HepG2 (cell line): ENCODE measurements at places on chromosomes 5 and 9. TPM values are rescaled to one million over a fixed set of nuclear protein-coding genes. Genes with fewer than 3 reads are reported as not detected.
A peak's percentile ranks its signal among the peaks of the same experiment; 100 is the strongest.

GRCh38 chr5:116573279-116573701 lies 1.3 kb downstream of the SEMA6A start:
- peak overlapping the region; percentile 62 for H3K27ac ChIP-seq
- no peak for DNase-seq
- peaks cover 41% of the 10 kb centered on the region for H3K4me1 ChIP-seq
- H3K4me3 ChIP-seq = peak overlapping the region; percentile 63
- H3K27me3 ChIP-seq = peaks cover 9% of the 10 kb centered on the region; the same call in 1 of the 3 replicates

DNA sequence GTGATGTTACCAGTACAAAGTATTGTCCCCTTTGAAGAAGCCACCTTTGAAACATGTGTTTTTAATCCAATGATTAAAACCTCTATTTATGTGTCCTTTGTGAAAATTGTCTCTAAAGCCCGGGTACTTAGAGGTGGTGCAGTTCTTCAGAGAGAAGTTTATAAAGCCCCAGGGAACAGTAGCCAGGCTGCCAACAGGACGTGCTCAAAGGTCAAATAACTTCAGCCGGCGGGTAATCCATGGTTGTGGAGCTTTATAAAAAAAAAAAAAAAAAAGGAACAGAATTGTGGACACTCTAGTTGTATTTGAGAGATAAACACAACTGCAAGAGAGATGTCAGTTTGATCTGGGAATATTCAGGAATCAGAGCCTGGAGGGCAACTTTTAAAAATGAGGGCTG lies 57.9 kb upstream of the CTNND2 start:
- no peak overlapping the region for H3K27ac ChIP-seq
- no peak overlapping the region for H3K4me3 ChIP-seq
- no peaks in the 10 kb centered on the region for H3K36me3 ChIP-seq
- DNase-seq = peak; percentile 1
- H3K27me3 ChIP-seq = no peaks in the 10 kb centered on the region

GRCh38 chr9:123089790-123090189 lies 56.3 kb downstream of the GPR21 start:
- no peaks in the 10 kb centered on the region for H3K27me3 ChIP-seq
- peaks cover 36% of the 10 kb centered on the region for H3K4me1 ChIP-seq
- no peak overlapping the region for H3K27ac ChIP-seq
- no peak overlapping the region for H3K4me3 ChIP-seq

DNA sequence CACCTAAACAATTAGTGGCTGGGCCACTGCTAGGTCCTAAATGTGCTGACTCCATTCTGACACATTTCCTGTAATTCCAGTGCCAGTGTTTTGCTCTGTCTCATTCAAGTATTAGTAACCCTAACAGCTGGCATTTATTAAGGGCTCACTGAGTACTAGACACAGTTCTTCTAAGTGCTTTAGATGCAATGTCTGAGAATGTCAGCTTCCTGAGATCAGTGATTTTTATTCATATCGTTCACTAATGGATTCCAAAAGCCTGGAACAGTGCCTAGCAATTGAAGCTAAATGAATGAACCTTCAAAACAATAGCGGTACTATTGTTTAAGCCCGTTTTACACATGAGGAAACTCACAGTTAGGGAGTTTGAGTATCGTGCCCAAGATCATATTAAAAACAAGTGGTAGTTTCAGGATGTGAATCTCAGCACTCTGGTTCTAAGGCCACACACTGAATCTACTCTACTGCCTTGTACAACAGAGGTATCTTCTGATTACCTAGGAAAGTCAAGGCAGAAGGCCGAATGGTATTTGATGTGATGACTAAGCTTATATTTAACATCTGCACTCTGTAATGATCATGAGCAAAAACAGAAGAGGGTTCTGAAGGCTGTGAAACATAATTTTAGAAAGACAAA lies 304.0 kb downstream of the PJA2 start:
- no peaks in the 10 kb centered on the region for H3K36me3 ChIP-seq
- H3K27ac ChIP-seq = no peak overlapping the region
- DNase-seq = no peak
- no peaks in the 10 kb centered on the region for H3K4me1 ChIP-seq
- H3K4me3 ChIP-seq = no peak overlapping the region

DNA sequence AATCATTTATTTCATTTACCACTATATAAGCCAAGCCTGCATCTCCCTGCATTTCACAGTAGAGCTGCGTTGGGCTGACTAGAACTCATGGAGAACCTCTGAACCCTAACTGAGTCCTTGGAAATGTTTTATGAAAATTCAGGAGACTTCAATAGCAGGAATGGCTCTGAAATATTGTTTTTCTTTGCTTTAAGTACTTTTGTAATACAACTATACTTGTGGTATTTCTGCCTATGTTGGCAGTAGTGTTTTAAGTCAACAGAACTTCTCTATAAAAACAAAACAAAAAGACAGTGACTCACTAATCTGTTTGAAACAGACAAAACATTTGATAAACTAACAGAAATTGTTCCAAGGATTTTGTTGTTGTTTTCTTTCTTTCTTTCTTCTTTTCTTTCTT lies 489.2 kb upstream of the MEF2C start:
- no peak for DNase-seq
- no peak overlapping the region for H3K4me3 ChIP-seq
- no peak overlapping the region for H3K27ac ChIP-seq
- H3K27me3 ChIP-seq = no peaks in the 10 kb centered on the region
- H3K36me3 ChIP-seq = no peaks in the 10 kb centered on the region

GRCh38 chr9:90007516-90008440 lies 403.0 kb downstream of the GADD45G start:
- no peaks in the 10 kb centered on the region for H3K4me1 ChIP-seq
- no peaks in the 10 kb centered on the region for H3K27me3 ChIP-seq
- H3K4me3 ChIP-seq = no peak overlapping the region
- DNase-seq = no peak
- no peaks in the 10 kb centered on the region for H3K36me3 ChIP-seq
- H3K27ac ChIP-seq = no peak overlapping the region

- H3K27ac ChIP-seq = no peak overlapping the region
- no peak for DNase-seq
- H3K36me3 ChIP-seq = no peaks in the 10 kb centered on the region
Observed at GRCh38 chr9:29753638-29754037, 2180.4 kb upstream of the C9orf72 start.

GRCh38 chr9:131992906-131993657 lies 86.6 kb downstream of the MED27 start:
- no peak for DNase-seq
- peaks cover 11% of the 10 kb centered on the region for H3K4me1 ChIP-seq

DNA sequence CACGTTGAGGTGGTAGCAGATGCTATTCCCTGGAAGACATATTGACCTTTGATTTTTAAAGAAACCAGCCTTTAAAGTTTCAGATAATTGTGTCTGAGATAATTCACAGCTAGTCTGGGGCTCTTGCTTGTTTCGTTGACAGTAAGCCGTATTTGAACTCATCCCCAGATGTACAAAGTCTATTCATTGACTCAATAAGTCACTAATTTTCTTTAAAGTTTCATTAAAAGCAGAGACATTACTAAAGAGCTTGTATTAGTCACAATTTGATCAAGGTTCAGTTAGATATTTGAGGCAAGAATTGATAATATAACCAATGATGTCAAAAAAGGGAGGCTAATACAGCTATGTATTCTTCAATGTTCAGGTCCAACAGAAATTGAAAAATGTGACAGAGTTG lies 158.0 kb downstream of the PCSK1 start:
- H3K4me1 ChIP-seq = peaks cover 37% of the 10 kb centered on the region
- DNase-seq = no peak
- no peaks in the 10 kb centered on the region for H3K36me3 ChIP-seq
- H3K27me3 ChIP-seq = no peaks in the 10 kb centered on the region

DNA sequence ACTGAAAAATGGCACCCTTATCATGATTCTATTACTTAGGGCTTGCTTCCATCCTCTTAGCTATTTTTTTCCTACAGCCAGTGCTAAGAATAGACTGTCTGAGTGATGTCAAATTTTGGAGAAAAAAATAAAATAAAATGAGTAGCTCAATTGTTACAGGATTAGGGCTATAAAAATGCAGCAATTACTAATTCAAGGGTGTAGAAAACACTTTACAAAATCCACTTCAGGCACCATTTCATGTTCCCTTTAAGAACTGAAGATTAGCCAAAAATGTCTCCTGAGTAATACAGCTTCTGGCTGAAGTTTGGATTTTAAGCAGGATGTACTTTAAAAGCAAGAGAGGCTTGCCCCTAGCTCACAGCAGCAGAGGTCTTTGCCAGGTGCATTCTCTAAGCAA lies 240.5 kb upstream of the IRX1 start:
- H3K27ac ChIP-seq = no peak overlapping the region
- H3K36me3 ChIP-seq = no peaks in the 10 kb centered on the region
- DNase-seq = no peak
- no peaks in the 10 kb centered on the region for H3K4me1 ChIP-seq
- H3K27me3 ChIP-seq = peaks cover 4% of the 10 kb centered on the region; the same call in 1 of the 3 replicates

DNA sequence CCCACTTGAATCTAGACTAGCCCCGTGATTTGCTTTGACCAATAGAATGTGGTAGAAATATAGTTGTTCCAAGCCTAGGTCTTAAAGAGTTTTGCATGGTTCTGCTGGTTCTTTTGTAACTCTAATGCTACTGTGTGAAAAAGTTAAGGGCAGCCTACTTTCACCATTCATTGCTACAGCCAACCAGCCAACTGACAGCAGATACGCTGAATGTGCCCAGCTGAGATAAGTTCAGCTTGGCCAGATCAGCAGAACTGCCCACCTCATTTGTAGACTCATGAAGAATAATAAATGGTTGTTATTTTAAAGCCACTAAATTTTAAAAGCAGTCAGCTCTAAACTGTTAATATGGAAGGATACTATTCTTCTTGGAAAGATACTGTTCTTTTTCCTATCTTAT lies 23.9 kb downstream of the NR3C1 start:
- no peaks in the 10 kb centered on the region; the same call in none of the 2 replicates for H3K36me3 ChIP-seq
- no peaks in the 10 kb centered on the region for H3K4me1 ChIP-seq
- H3K4me3 ChIP-seq = no peak overlapping the region
- no peak for DNase-seq
- no peak overlapping the region for H3K27ac ChIP-seq

- H3K4me3 ChIP-seq = peak overlapping the region; percentile 57
- H3K27me3 ChIP-seq = peaks cover 23% of the 10 kb centered on the region
- peaks cover 88% of the 10 kb centered on the region for H3K4me1 ChIP-seq
Observed at GRCh38 chr5:177363565-177363964, 5.8 kb downstream of the RGS14 start.

- no peaks in the 10 kb centered on the region for H3K27me3 ChIP-seq
- no peak within 1 kb of the TSS for H3K27ac ChIP-seq
- no peaks in the 10 kb centered on the region for H3K36me3 ChIP-seq
- H3K4me1 ChIP-seq = no peaks in the 10 kb centered on the region
Observed at GRCh38 chr9:92424340-92424739, at the start of gene OMD. Gene OMD, minus strand, starts transcription at chr9:92424471. Its CDS starts 6,913 bp downstream, at chr9:92417558.

- peaks cover 20% of the 10 kb centered on the region for H3K4me1 ChIP-seq
- H3K27ac ChIP-seq = no peak overlapping the region
- H3K36me3 ChIP-seq = no peaks in the 10 kb centered on the region
Observed at GRCh38 chr5:142757564-142757963, 12.6 kb upstream of the ARHGAP26 start.

DNA sequence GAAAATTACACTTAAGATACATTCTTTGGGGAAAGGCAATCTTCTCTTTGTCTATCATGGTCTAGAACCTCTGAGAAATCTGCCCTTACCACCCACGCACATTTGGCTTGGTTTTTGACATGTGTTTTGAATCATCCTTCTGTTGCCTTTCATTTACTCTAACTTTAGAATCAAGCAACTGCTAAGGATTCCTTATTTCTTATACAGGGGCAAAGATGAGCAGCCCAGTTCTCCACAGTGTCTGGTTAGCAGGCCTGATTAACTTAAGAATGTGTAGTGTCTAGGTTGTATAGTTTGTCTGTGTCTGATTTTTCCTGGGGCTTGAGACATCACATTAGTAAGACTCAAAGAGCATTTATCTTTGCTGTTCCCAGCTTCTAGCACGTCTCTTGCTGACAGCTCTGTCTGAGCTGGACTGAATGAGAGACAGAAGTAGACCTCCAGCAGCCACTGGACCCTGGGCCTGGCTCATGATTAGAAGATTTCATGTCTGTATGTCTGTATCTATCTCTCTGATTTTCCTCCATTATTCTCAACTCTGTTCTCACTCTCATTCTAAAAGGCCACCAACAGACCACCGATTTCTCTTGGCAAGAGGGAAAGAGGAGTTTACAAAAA lies 31.8 kb upstream of the PCA3 start:
- DNase-seq = no peak
- no peak overlapping the region for H3K27ac ChIP-seq
- no peak overlapping the region for H3K4me3 ChIP-seq
- peaks cover 4% of the 10 kb centered on the region; the same call in 2 of the 3 replicates for H3K27me3 ChIP-seq
- no peaks in the 10 kb centered on the region for H3K36me3 ChIP-seq

DNA sequence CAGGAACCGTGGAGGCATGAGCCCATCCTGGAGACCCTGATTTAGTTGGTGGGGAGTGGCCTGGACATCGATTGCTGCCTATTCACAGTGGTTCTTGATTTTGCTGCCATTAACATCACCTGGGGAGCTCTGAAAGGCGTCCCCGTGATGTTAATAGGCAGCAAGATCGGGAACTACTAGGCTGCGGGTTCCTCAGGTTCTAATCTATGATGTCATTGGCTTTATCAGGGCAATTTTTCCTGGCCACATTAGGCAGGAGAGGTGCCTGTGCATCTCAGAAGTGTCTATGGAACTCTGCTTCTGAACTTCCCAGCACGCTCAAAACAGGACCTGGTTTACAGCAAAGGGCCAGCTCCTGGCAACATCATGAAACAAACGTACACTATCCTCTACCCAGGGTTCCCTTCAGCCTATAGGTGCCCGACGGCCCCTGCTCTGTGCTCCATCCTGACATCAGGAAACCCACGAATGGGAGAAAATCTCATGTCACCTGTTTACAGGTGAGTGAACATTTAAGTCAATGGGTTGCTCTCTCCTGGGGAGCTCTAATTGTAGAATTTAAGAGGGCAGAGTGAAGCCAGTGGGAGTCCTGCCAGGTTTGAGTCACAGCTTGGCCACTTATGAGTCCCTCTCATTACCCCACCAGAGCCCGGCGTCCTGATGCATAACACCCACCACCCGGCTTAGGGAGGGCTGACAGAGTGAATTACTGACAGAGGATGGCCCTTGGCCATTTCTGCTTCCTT lies 49.4 kb downstream of the ROPN1L start:
- H3K27me3 ChIP-seq = peaks cover 43% of the 10 kb centered on the region
- no peaks in the 10 kb centered on the region for H3K36me3 ChIP-seq
- H3K4me1 ChIP-seq = no peaks in the 10 kb centered on the region
- no peak for DNase-seq

- H3K4me1 ChIP-seq = peaks cover 35% of the 10 kb centered on the region
- DNase-seq = no peak
- H3K27ac ChIP-seq = no peak overlapping the region
- H3K36me3 ChIP-seq = peaks cover 26% of the 10 kb centered on the region; the same call in 1 of the 3 replicates
- no peaks in the 10 kb centered on the region for H3K27me3 ChIP-seq
- H3K4me3 ChIP-seq = no peak overlapping the region
Observed at GRCh38 chr9:96553070-96553469, 66.6 kb downstream of the CDC14B start.

The ISCA1 gene
- total RNA-seq = 40.9 and 55.0 TPM in 2 replicates

The OLFML2A gene
- total RNA-seq = 0.02 TPM in 1 of 2 replicates, not detected in the other

The MUSK gene
- not detected in 2 replicates for total RNA-seq

The TRUB2 gene
- 41.2 and 57.8 TPM in 2 replicates for total RNA-seq

The CRHBP gene
- total RNA-seq = not detected in 2 replicates

The AGXT2 gene
- total RNA-seq = 0.13 TPM in 1 of 2 replicates, not detected in the other

The F12 gene
- 1.3 and 3.0 TPM in 2 replicates for total RNA-seq

The CDC20B gene
- total RNA-seq = not detected in 2 replicates

The IZUMO3 gene
- not detected in 2 replicates for total RNA-seq
